ENCODE measurements at places on chromosomes 7 and 10. TPM values are rescaled to one million over a fixed set of nuclear protein-coding genes. Genes with fewer than 3 reads are reported as not detected.

Gene LMOD2
- not detected for total RNA-seq

Gene LIPM
- not detected for total RNA-seq

Gene MRLN
- total RNA-seq: not detected

Gene MNX1
- total RNA-seq: 4.2 TPM

Gene KLF14
- total RNA-seq: 0.02 TPM

Gene TAS2R41
- not detected for total RNA-seq

Gene FOXI2
- total RNA-seq: not detected

Gene CNTNAP2
- 0.02 TPM for total RNA-seq

Gene ADIRF
- total RNA-seq: not detected

Gene MARVELD1
- total RNA-seq: 51.1 TPM

Gene VWA2
- 0.06 TPM for total RNA-seq

Gene SFRP5
- total RNA-seq: 3.3 TPM

Gene NACAD
- total RNA-seq: 0.46 TPM

Gene TWIST1
- total RNA-seq: 2.8 TPM

Gene METTL27
- total RNA-seq: 10.2 TPM

Gene ANKRD61
- 0.26 TPM for total RNA-seq

Gene GIMAP7
- not detected for total RNA-seq

Data from A549 treated with dexamethasone at 1 μM for 4 hours (cell line).